Renal pelvis (tissue), 12 donors: ENCODE measurements at places on chromosomes 1 and 21. TPM values are rescaled to one million over a fixed set of nuclear protein-coding genes. Genes with fewer than 3 reads are reported as not detected.

DNA sequence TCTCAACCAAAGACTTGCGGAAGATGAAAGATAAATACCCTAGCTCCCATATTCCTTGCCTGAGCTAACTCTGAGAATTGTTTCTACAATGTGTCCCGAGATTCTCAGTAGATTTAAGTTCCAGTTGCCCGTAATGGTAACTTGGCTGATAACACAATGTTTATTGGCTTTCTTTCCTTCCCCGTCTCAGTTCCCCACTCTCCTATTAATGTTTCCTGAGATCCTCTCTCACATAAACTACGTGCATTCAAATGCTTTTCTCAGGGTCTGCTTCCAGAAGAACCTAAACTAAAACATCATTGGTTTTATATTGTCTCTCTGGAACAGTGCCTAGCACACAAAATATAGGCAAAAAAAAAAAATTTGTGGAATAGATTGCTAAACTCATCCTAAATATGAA lies 794.2 kb upstream of the ADGRL2 start:
- no peak for DNase-seq

NUDT4B gene
- polyA plus RNA-seq: 1.6 TPM

DNA sequence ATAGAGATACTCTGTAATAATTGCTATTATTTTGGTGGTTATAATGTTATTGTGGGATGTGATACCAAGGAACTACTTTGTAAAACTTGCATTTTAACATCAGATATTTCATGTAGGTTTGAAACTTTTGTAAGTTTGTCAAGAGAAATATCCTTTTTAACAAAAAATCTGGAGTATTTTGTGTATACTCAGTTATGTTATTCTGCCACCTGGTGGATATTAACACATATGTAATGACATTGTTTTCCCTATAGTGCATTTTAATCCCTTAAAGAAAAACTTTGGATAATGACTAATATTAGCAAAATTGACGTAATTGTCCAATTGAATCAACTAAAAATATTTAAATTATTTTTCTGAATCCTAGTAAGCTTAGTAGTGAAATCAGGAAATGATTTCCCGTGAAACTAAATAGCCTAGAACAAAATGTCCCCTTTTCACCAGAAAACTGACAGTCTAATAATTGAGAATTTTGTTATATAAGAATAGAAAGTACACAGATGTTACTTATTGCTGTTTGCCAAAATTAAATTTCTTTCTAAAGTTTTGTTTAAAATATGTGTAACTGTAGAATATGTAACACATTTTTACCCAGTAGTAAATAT lies 39.6 kb downstream of the KCTD3 start:
- DNase-seq: no peak

GRCh38 chr21:31173881-31174555 lies 135.7 kb upstream of the KRTAP19-8 start:
- no peak for DNase-seq

GRCh38 chr1:206516728-206516990 lies 9.3 kb downstream of the RASSF5 start:
- no peak for DNase-seq

CD1E gene
- polyA plus RNA-seq: not detected

TENT5C gene
- 3.7 TPM for polyA plus RNA-seq

GRCh38 chr1:19361611-19362147 lies 49.6 kb downstream of the SLC66A1 start:
- DNase-seq: no peak

- DNase-seq: no peak
Observed at GRCh38 chr1:6658359-6659060, 33.8 kb downstream of the THAP3 start.

- DNase-seq: no peak
Observed at GRCh38 chr1:12130466-12131130, 36.2 kb upstream of the TNFRSF1B start.

- no peak for DNase-seq
Observed at GRCh38 chr1:14242123-14242522, 356.4 kb upstream of the KAZN start.

DNA sequence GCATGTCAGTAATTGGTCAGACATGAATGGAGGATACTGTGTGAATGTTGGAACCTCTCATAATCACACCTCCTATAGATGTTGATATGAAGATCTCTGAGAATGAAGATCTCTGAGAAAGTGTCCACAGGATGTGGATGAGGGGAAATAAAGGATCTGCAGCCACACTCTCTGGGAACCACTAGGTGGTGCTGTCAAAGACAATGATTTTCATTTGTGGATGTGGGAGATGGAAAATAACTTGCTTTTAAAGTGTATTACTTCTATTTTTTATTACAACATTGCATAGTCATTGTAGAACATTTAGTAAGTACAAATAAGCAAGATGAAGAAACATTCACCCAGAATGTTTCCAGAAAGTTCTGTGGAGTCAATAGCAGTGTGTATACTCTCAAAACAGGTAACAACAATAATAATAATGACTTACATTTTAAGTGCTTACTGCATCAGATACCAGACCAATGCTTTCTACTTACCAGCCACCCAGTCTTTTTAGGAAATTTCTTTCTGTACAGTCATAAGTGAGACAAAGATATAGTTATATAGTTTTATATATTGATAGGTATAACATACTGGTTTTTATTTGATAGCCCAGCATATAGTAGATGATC lies 128.2 kb downstream of the ATG4C start:
- DNase-seq: no peak

- DNase-seq: no peak
Observed at GRCh38 chr1:36085686-36086526, 2.0 kb downstream of the TEKT2 start.
